G401 (cell line): ENCODE measurements at places on chromosomes 7 and 10.

- DNase-seq = peak; percentile 83
Observed at GRCh38 chr7:51240868-51241267, 75.7 kb downstream of the COBL start.

- no peak for DNase-seq
Observed at GRCh38 chr7:44979481-44980392, 922 bp upstream of the MYO1G start.

DNA sequence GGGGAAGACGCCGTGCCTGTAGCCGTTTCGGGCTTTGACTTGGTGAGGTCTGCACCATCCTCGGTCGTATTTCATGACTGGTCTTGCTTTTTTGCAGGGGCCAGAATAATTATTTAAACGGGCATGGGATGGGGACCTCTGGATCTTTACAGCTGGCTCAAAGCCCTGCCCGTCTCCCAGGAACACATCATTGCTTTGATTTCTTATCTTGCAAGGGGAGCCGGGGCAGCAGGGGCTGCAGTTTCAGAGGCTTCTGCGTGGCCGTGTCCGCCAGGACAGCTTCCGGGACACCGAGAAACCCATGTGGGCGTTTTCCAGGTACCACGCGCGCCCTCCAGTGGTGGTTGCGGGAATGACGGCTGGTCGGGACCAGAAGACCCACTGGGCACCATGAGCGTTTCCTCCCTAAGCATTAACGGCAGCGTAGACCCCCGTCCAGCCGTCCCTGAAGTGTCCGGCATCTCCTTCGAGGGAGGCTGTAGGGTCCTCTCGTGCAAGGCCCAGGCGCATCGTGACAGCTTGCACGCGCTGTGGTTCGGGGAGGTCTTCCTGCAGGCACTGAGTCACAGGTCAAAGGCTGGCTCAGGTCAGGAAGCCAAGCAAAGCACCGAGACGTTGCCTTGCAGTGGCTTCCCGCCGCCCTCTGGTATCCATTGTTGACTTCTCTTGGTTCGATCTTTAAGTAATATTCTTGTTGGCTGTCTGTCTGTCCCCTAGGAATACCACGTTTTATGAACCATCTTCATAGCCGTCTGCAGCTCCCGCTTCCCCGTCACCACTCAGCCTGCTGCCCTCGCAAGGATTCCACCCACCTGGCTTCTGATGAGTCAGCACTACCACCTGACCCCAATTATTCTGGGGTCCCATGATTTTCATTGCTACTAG is 16.2 kb upstream of the ZFAND2A start:
- DNase-seq = peak; percentile 80

- DNase-seq = no peak
Observed at GRCh38 chr10:19979628-19980027, 163.4 kb downstream of the PLXDC2 start.

GRCh38 chr10:59007307-59008025 is 169.0 kb upstream of the PHYHIPL start:
- no peak for DNase-seq
